ENCODE measurements at places on chromosomes 13 and 19.

DNA sequence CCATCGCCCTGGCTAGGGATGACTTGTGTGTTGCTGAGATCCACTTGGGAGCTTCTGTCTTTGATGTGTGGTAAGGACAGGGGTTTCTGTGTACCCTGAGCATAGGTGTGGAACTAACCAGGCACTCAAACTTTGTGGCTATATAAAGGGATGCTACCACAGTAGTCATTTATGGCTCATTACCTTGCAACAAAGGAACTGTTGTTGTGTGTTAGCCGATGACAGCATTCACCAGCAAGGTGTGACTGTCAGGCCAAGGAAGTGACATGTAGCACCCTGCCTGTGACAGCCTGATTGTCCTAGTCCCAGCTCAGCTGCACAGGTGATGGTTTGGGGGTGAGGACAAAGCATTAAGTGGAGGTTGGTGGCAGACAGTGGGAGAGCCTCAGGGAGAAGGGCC is 73.6 kb downstream of the COG3 start:
- no peak for DNase-seq

DNA sequence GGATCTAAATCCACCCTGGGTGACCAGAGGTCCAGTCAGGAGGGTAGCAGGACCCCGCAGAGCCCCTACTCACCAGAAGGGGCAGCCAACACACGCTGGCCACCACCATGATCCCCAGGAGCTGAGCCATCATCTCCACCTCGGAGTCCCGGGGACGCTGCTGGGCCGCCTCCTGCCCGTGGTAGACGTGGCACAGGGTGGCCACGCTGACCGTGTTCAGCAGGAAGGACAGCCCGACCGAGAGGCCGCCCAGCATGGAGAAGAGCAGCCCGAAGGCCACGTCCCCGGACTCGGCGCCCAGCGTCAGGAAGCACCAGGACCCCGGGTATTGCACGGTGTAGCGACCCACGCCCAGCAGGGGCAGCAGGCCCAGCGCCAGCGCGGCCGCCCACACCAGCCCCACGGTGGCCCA is 6.9 kb downstream of the TBXA2R start:
- no peak for DNase-seq

- no peak for DNase-seq
These were observed 544.6 kb downstream of the SLITRK6 start for GRCh38 chr13:85254641-85255040.

DNA sequence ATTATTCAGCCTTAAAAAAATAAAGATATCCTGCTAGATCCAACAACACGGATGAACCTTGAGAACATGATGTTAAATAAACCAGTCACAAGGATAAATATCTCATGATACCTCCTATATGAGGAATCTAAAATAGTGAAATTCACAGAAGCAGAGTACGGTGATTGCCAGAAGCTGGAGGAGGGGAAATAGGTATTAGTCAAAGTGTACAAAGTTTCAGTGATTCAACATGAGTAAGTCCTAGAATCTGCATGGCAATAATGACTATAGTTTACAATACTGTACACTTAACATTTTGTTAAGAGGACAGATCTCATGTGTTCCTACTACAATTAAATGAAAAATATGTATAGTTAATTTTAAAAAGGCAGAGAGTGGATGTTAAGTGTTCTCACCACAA is 206.6 kb upstream of the SLC10A2 start:
- DNase-seq = no peak

DNA sequence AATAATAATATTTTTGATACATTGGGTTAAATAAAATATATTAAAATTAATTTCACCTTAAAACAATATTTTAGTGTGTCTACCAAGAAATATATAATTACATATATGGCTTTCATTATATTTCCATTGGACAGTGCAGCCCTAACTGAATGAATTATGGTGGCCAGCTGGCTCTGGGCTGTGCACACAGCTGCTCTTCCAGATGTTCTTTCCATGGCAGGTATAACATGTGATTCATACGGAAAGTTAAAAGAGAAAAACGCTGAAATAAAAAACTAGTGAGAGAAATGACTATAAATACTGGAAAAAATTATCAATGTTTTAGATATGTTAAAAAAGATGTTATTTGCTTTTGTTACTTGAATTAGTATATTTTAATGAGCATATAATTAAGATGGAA is 216.3 kb downstream of the RGCC start:
- DNase-seq = no peak

GRCh38 chr13:26382366-26382765 is 128.4 kb downstream of the CDK8 start:
- DNase-seq = no peak

- DNase-seq = no peak
These were observed 4.5 kb downstream of the SLITRK1 start for GRCh38 chr13:83877651-83878355.

GRCh38 chr19:13839130-13839937 is 37.6 kb upstream of the NANOS3 start:
- DNase-seq = peak; percentile 70
